ENCODE measurements at places on chromosomes 3 and 15.

GRCh38 chr3:31440878-31441277 is 91.8 kb upstream of the STT3B start:
- DNase-seq = no peak

- no peak for DNase-seq
Measured at GRCh38 chr3:124461838-124462632, 268.2 kb upstream of the UMPS start.

- DNase-seq = no peak
Measured at GRCh38 chr3:114115143-114115542, 58.6 kb downstream of the QTRT2 start.

DNA sequence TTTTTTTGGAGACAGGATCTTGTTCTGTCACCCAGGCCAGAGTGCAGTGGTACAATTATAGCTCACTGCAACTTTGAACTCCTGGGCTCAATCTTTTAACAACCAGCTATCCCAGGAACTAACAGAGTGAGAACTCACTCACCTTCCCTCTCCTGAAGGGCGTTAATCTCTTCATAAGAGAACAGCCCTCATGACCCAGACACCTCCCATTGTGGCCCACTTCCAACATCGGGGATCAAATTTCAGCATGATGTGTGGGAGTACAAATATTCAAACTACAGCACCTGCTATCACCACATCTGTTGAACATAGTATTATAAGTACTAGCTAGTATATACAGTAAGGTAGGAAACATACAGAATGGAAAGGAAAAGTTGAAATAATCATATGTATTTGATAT is 132.5 kb downstream of the DOCK3 start:
- peak; percentile 32 for DNase-seq

GRCh38 chr3:88000853-88001252 is 58.0 kb downstream of the CGGBP1 start:
- peak; percentile 25 for DNase-seq

DNA sequence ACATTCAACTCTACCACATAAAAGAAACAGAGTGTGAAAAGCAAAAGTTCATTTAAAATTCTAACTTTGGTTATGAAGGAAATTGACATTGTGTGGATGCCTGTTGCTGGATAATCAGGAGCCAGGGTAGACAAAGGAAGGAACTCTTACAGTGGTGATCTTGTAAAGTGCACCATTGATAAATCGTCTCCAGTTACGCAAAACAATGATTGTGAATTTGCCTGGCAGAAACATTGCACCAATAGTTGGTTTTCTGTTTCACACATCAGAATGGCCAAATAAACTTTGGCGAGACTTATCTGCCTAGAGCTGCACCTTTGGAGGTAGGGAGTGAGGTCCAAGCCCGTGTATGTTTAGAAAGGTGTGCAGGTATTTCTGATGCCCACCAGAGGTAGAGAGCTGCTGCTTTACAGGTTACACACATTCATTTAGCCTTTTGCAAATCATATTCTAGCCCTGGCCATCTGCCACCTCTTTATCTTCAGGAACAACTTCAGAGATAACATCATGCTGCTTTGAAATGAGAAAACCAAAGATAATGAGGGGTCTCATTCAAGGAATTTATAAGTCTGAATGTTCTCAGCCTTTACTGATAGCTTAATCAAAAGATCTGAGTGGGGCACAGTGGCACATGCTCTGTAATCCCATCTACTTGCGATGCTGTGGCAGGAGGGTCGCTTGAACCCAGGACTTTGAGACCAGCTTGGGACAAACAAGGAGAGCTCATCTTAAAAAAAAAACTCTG is 47.4 kb upstream of the P3H2 start:
- no peak for DNase-seq

GRCh38 chr3:112464264-112464663 is 35.0 kb downstream of the BTLA start:
- DNase-seq = no peak

GRCh38 chr3:20914310-20914709 is 728.3 kb upstream of the SGO1 start:
- peak; percentile 90 for DNase-seq

- DNase-seq = no peak
Measured at GRCh38 chr3:171873580-171873979, 30.4 kb downstream of the TMEM212 start.

DNA sequence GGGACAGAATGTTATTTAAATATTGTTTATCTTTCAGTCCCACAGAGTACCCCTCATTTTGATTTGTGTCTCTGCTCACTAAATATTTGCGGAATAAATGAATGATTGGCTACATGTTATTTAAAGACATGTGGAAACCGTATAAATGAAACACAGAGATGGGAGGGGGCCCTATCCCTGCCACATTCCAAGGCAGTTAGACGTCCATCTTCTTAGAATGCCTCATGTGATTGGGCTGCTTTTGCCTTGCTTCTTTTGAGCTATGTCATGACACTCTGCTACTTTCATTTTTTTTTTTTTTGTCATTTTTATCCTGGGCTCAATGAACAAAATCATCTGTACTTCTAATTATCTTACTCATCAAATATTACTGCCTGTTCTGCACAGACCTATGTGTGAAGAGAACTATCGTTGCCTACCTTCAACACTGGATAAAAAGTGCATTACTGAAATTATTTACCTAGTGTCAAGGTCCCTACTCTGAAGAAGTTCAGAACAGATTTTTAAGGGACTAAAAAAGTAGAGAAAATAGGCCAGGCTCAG is 83.9 kb upstream of the FAM98B start:
- no peak for DNase-seq

GRCh38 chr3:50241163-50241562 is 5.2 kb downstream of the GNAI2 start:
- peak; percentile 31 for DNase-seq

- no peak for DNase-seq
Measured at GRCh38 chr3:137687181-137687879, 76.8 kb upstream of the SOX14 start.

DNA sequence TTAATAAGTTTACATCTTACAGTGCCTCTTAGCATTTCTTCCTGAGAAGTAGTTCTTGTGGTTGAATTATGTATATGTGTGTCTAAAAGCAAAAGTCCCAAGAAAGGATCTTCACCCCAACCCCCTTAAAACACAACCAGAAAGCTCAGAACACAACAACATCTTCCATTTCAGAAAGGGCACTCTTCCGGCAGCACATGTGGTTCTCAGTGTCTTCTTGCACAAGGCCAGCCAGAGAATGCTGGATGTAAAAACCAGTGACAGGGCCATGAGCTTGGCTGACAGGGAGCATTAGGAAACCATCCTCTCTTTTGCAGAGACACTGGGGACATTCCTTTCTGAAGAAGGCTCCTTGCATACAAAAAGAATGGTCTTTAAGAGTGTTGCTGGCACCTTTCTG is 45.0 kb downstream of the EEFSEC start:
- DNase-seq = no peak

DNA sequence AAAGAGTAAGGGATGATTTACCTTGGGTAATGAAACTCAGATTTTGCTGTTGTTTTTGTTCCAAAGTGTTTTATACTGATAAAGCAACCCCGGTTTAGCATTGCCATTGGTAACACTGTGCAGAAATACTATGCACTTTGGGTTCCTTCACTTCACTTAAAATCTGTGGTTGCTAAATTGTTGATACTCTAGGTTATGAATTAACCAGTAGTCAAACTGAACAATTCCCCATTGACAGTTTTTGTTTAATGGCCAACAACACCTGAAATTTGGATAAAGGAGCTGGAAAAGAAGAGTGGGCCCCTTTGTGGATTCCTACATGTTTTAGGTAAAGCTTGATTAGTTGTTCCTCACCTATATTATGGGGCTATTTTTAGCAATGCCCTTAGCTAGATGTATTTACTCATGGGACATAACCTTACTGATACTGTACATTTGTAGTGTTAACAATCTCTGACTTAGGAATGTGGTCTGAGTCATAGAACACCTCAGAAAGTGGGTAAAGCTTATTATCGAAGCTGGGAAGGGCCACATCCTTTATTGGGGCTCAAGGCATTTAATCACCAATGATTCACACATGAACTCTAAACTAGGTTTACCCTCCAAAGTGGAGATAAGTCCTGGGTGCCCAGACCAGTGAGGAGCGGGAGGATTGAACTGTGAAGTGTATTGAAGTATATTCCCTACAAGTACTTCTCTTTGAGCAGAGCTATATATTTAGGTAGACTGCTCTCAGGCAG is 29.5 kb upstream of the THRB start:
- DNase-seq = no peak

- peak; percentile 53 for DNase-seq
Measured at GRCh38 chr3:131591394-131592014, 88.7 kb upstream of the MRPL3 start.

- DNase-seq = peak; percentile 93
Measured at GRCh38 chr15:45794712-45795439, 160.0 kb downstream of the SQOR start.

DNA sequence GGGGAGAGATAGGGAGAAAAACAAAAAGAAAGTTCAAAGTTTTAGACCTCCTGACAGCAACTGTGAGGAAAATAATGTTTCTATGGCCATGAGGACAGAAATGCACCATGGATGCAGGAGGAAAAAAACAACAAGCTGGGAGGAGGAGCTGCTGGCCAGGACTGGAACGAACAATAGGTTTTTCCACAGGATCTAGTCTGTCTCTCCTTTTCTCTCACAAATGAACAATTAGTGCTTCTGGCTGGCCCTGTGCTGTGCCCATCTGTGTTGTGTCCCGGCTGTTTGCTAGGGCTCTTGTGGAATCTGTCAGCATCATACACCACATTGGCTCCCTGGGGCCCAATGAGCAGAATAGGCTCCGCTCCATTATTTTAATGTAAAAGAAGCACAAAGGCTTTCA is 15.2 kb downstream of the GK5 start:
- peak; percentile 36 for DNase-seq
